ENCODE measurements at places on chromosomes 5 and 9. TPM values are rescaled to one million over a fixed set of nuclear protein-coding genes. Genes with fewer than 3 reads are reported as not detected.

Gene FRMD3
- total RNA-seq: 27.5 TPM

Gene FBP1
- total RNA-seq: 1.4 TPM

- H3K4me1 ChIP-seq: peaks cover 10% of the 10 kb centered on the region
- H3K27me3 ChIP-seq: no peaks in the 10 kb centered on the region
Observed at GRCh38 chr5:82107267-82107666, 135.4 kb downstream of the ATG10 start.

Gene ARL14EPL
- total RNA-seq: not detected

GRCh38 chr9:117823576-117823975, 119.4 kb downstream of the TLR4 start:
- H3K27me3 ChIP-seq: no peaks in the 10 kb centered on the region
- H3K27ac ChIP-seq: no peak overlapping the region
- no peak for DNase-seq
- H3K36me3 ChIP-seq: no peaks in the 10 kb centered on the region
- H3K4me1 ChIP-seq: no peaks in the 10 kb centered on the region

GRCh38 chr5:8949908-8950307, 596.0 kb downstream of the SEMA5A start:
- no peak overlapping the region for H3K4me3 ChIP-seq
- H3K27ac ChIP-seq: no peak overlapping the region
- DNase-seq: no peak
- no peaks in the 10 kb centered on the region for H3K27me3 ChIP-seq

GRCh38 chr9:83070261-83070660, 7.3 kb upstream of the RASEF start:
- no peaks in the 10 kb centered on the region for H3K4me1 ChIP-seq
- no peak for DNase-seq
- peaks cover under 1% of the 10 kb centered on the region for H3K27me3 ChIP-seq
- no peak overlapping the region for H3K27ac ChIP-seq
- no peak overlapping the region for H3K4me3 ChIP-seq
- H3K36me3 ChIP-seq: no peaks in the 10 kb centered on the region

DNA sequence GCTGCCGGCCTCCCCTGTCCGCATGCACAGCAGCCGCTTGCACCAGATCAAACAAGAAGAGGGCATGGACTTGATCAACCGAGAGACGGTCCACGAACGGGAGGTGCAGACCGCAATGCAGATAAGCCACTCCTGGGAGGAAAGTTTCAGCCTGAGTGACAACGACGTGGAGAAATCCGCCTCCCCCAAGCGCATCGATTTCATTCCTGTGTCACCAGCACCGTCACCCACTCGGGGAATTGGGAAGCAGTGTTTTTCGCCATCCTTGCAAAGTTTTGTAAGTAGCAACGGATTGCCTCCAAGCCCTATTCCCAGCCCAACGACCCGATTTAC, 75.3 kb downstream of the PIP5K1B start:
- H3K36me3 ChIP-seq: no peaks in the 10 kb centered on the region
- peak overlapping the region; percentile 93 for H3K27ac ChIP-seq
- peaks cover 47% of the 10 kb centered on the region for H3K4me1 ChIP-seq
- H3K4me3 ChIP-seq: peak overlapping the region; percentile 77
- no peak for DNase-seq
- H3K27me3 ChIP-seq: no peaks in the 10 kb centered on the region

GRCh38 chr5:133839721-133840120, 128.7 kb downstream of the C5orf15 start:
- no peaks in the 10 kb centered on the region for H3K36me3 ChIP-seq
- H3K4me3 ChIP-seq: no peak overlapping the region
- H3K27ac ChIP-seq: no peak overlapping the region
- no peaks in the 10 kb centered on the region for H3K4me1 ChIP-seq
- DNase-seq: no peak

- H3K36me3 ChIP-seq: peaks cover 61% of the 10 kb centered on the region
- DNase-seq: no peak
- H3K27me3 ChIP-seq: no peaks in the 10 kb centered on the region
Observed at GRCh38 chr9:98778711-98779530, 17.4 kb downstream of the ANKS6 start.

Gene SEMA5A
- total RNA-seq: 1.3 TPM

Gene TAS2R1
- not detected for total RNA-seq

DNA sequence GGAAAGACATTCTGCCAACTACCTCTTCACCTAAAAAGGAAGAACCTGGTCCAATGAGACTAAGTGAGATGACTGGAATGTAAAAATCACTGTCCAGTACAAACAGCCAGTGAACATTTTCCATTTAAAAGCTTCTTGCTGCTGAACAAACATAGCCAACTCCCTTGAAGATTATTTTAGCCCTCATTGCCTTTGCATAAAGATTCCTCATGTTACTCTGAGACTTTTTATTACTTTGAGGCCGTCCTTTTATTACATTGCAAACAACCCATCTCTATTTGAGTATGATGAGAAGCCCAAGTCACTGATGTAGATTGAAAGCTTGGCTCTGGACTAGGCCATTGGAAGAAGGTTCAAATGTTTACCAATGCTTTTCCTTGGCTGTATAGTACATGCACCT, 649.8 kb downstream of the CETN3 start:
- DNase-seq: no peak
- no peak overlapping the region for H3K4me3 ChIP-seq
- H3K4me1 ChIP-seq: peaks cover 19% of the 10 kb centered on the region
- no peak overlapping the region for H3K27ac ChIP-seq

- H3K36me3 ChIP-seq: no peaks in the 10 kb centered on the region
- DNase-seq: no peak
- H3K27me3 ChIP-seq: no peaks in the 10 kb centered on the region
- no peak overlapping the region for H3K27ac ChIP-seq
Observed at GRCh38 chr5:111507276-111507675, 5.1 kb downstream of the STARD4 start.

- no peaks in the 10 kb centered on the region for H3K27me3 ChIP-seq
- peak overlapping the region; percentile 84 for H3K27ac ChIP-seq
- no peak for DNase-seq
- peaks cover 44% of the 10 kb centered on the region for H3K4me1 ChIP-seq
- H3K36me3 ChIP-seq: peaks cover 6% of the 10 kb centered on the region
- H3K4me3 ChIP-seq: peak overlapping the region; percentile 91
Observed at GRCh38 chr9:114591849-114592248, 4.3 kb downstream of the ATP6V1G1 start.

GRCh38 chr5:159995907-159996306, 13.0 kb upstream of the TTC1 start:
- H3K36me3 ChIP-seq: no peaks in the 10 kb centered on the region
- H3K27ac ChIP-seq: no peak overlapping the region
- H3K4me1 ChIP-seq: no peaks in the 10 kb centered on the region
- H3K4me3 ChIP-seq: no peak overlapping the region
- H3K27me3 ChIP-seq: peaks cover 5% of the 10 kb centered on the region

DNA sequence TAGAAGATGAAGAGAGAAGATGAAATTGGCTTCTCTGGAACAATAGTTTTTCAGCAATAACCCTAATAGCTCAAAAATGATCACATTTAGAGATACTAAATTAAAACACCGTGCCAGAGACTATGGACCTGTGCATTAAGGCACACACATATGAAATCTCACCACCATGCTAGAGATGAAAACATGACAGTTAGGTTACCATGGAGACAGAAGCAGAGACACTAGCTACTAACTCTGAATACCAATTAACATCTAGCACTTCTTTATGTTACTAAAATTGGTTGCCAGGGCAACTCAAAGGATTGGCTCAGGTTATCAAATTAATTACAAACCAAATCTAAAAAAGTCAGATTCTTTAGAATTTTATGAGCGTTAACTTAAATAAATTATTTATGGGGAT, 337.7 kb downstream of the PLK2 start:
- H3K4me3 ChIP-seq: no peak overlapping the region
- peaks cover 5% of the 10 kb centered on the region for H3K4me1 ChIP-seq
- no peak for DNase-seq
- H3K36me3 ChIP-seq: no peaks in the 10 kb centered on the region
- no peak overlapping the region for H3K27ac ChIP-seq

Gene FRMPD1
- 1.4 TPM for total RNA-seq

DNA sequence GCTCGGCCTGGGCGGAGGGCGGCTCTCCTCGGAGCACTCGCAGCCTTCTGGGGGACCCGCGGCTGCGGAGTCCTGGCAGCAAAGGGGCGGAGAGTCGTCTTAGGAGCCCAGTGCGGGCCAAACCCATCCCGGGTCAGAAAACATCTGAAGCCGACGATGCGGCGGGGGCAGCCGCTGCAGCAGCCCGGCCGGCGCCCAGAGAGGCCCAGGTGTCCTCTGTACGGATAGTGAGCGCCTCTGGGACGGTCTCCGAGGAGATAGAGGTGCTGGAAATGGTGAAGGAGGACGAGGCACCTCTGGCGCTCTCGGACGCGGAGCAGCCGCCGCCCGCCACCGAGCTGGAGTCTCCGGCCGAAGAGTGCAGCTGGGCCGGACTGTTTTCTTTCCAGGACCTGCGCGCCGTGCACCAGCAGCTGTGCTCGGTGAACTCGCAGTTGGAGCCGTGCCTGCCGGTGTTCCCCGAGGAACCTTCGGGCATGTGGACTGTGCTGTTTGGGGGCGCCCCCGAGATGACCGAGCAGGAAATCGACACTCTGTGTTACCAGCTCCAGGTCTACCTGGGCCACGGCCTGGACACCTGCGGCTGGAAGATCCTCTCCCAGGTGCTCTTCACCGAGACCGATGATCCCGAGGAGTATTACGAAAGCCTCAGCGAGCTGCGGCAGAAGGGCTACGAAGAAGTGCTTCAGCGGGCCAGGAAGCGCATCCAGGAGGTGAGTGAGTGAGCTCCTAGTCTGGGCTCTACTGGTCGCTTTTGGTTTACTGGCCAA, 1.2 kb downstream of the JMY start:
- peaks cover 19% of the 10 kb centered on the region for H3K4me1 ChIP-seq
- peak; percentile 76 for DNase-seq
- no peaks in the 10 kb centered on the region for H3K36me3 ChIP-seq

DNA sequence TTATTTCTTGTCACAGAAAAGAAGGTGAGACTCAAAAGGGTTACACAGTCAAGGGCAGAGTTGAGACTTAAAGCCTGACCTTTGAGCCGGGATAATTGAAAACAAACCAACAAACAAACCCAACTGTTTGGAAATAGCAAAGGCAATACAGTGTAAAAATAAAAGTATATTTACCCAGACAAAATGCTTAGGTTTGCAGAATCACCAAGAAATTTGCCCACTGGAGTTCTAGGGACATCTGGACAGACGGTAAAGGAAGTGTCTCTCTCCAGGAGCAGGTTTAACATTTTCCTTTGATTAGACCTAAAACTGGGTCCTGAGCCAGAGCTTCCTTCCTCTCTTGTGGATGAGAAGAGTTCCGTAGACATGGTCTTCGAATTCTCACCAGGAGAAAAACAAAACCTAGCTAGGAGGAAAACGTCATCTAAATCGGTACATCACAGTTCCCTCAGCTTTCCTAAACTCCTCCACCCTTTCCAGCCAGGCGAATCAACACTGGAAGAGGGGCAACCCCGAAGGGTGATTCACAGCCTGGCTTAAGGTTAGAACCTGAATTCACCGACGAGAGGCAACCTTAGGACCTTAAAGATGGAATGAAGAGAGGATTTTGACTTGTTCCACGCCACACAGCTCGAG, 673 bp downstream of the CDC25C start:
- DNase-seq: no peak
- H3K27ac ChIP-seq: no peak overlapping the region
- peaks cover 4% of the 10 kb centered on the region for H3K4me1 ChIP-seq

Gene COQ4
- total RNA-seq: 26.8 TPM
